ENCODE measurements at places on chromosomes 11 and 22.

DNA sequence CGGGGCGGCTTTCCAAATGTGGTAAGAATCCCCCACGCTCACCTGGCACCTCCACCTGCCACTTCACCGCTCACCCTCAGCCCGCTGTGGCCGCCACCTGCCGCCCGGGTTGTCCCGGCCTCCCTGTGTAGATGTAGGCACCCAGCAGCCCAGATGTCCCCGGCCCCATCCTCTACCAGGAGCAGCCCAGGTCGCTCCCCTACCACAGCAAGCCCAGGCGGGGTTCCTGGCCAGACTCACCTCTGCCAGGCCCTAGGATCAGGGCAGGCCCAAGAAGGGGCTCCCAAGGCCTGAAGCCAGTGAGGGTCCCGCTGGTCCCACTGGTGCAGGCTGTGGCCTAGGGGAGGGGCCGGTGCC, 27.4 kb downstream of the MOB2 start:
- H3K27me3 ChIP-seq = peaks cover 10% of the 10 kb centered on the region
- H3K27ac ChIP-seq = no peak overlapping the region
- no peak for DNase-seq
- no peak overlapping the region for H3K4me3 ChIP-seq
- no peaks in the 10 kb centered on the region for H3K4me1 ChIP-seq

- H3K4me3 ChIP-seq = no peak overlapping the region
- no peak overlapping the region for H3K27ac ChIP-seq
- DNase-seq = no peak
- H3K36me3 ChIP-seq = no peaks in the 10 kb centered on the region
- no peaks in the 10 kb centered on the region for H3K27me3 ChIP-seq
- H3K4me1 ChIP-seq = peaks cover 11% of the 10 kb centered on the region
These were observed 126.9 kb upstream of the NCAM1 start for GRCh38 chr11:112834277-112834755.

DNA sequence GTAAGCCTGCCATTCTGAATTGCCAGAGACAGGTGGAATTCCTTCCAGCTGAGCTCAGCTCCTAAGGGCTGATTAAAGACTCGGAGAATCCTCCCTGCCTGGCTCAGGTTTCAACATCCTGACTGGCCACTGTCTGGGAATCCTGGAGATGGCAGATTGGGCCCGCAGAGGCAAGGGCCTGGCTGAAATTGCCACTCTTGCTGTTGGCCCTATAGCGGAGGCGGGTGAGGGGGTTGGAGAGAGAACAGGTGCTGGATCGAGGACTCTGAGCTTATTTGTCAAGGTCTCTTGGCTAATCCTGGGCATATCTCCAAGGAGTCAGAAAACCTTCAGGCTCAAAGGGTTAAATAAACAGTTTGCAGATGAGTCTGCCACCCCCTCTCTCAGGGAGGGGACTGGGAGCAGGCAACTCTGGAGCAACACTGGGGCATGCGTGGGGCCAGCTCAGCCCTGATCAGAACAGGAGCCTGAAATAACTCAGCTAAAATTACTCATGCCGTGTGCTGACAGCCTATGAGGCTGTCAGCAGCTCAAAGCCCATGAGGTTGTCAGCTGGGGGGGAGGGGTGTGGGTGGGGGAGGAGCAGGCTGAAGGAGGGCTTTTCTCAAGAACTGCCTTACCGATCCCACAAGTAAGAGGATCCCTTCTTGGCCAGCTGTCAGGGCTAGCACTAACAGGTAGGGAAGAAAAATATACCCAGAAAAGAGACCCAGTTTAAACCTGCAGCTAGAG, 14.7 kb upstream of the MFRP start:
- DNase-seq = peak; percentile 92
- peak overlapping the region; percentile 69 for H3K27ac ChIP-seq
- H3K36me3 ChIP-seq = 0 out of 2 replicates have a peak, but pooled peaks cover 3% of the 10 kb centered on the region
- H3K4me1 ChIP-seq = peaks cover 30% of the 10 kb centered on the region

GRCh38 chr22:49010901-49011300, 816.8 kb downstream of the BRD1 start:
- peaks cover 2% of the 10 kb centered on the region for H3K27me3 ChIP-seq

DNA sequence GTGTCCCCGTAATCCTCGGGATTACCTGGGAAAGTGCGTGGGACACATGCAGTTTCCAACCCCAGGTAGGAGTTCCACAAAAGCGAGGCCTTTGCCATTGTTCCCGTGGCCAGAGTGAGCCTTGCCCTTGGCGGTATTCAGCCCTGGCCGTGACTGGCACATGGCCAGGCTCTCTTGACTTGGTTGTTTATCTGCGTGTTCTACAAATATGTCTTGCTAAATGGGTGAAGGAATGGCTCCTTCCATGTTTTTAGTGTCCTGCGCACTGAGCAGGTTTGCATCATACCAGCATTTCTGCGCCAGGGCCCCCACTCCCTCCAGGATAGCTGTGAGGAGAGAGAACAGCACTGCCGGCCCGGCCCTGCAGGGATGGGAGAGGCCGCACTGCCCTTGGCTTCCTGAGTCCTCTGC, 20.0 kb downstream of the POLR3H start:
- DNase-seq = no peak
- no peaks in the 10 kb centered on the region for H3K4me1 ChIP-seq
- peaks cover 62% of the 10 kb centered on the region for H3K36me3 ChIP-seq

GRCh38 chr22:46963672-46964545, 201.5 kb downstream of the TBC1D22A start:
- H3K4me1 ChIP-seq = no peaks in the 10 kb centered on the region
- no peak overlapping the region for H3K27ac ChIP-seq
- H3K27me3 ChIP-seq = no peaks in the 10 kb centered on the region
- no peak overlapping the region for H3K4me3 ChIP-seq
- no peaks in the 10 kb centered on the region for H3K36me3 ChIP-seq

GRCh38 chr22:19577422-19577966, 53.3 kb upstream of the CLDN5 start:
- H3K4me1 ChIP-seq = peaks cover 12% of the 10 kb centered on the region
- H3K27ac ChIP-seq = no peak overlapping the region
- no peak for DNase-seq
- H3K4me3 ChIP-seq = no peak overlapping the region
- no peaks in the 10 kb centered on the region for H3K27me3 ChIP-seq

- no peaks in the 10 kb centered on the region for H3K27me3 ChIP-seq
- peaks cover 33% of the 10 kb centered on the region for H3K4me1 ChIP-seq
- H3K27ac ChIP-seq = peak overlapping the region; percentile 93
- DNase-seq = no peak
These were observed 669 bp downstream of the CDC42EP2 start for GRCh38 chr11:65315204-65315865.

DNA sequence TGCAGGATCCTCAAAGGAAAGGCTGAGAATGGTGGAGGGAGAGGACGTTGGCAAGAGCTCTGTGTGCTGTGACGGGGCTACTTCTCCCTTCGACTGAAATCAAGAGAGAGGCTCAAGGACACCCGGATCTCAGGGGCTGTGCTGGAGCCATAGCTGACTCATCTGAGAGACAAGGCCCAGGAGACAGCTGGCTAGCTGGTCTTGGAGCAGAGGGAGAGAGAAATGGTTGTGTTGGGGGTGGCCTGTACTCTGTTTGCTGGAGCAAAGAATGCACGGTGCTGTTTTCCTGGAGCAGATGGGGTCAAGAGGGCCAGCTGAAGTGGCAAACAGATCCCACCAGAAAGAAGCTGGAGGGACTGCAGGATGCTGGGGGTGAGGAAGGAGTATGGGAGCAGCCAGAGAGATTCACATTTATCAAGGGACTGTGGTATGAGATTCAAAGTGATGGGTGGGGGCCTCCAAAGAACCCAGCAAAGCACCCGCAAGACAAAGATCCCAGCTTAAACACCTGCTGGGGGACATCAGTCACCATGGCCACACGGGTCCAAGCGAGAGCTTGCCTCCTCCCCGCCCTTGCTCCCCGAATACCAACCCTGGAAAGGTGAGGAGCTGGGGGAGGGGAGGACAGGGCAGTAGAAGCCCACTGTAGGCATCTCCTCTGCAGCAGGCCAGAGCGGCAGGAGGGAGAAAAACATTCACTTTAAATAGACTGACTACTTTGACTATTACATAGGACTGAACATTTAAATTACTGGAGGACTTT, 40.8 kb downstream of the MAP6 start:
- no peak for DNase-seq
- H3K27ac ChIP-seq = no peak overlapping the region
- H3K27me3 ChIP-seq = no peaks in the 10 kb centered on the region
- H3K36me3 ChIP-seq = no peaks in the 10 kb centered on the region
- H3K4me1 ChIP-seq = peaks cover 4% of the 10 kb centered on the region
- no peak overlapping the region for H3K4me3 ChIP-seq

DNA sequence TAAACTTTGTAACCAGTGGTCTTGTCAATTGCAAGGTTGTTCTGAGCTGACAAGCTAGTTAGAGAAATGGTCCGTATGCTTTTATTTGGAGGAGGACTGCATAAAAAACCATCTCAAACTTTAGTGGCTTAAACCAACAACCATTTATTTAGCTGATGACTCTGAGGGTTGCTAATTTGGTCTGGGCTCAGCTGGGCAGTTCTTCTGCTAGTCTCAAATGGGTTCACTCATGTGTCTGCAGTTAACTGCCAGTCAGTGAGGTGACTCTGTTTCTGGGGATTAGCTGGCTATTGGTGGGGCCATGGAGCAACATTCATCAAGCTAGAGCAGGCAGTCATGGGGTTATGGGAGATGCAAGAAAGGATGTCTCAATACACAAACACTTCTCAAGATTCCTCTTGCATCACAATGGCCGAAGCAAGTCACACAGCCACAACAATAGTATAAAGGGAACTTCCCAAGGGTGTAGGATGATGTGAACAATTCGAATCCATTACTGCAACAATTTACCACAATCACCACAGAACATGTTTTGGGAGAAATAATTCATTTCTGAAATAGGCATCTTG, 521.9 kb downstream of the INSC start:
- H3K36me3 ChIP-seq = no peaks in the 10 kb centered on the region
- H3K4me1 ChIP-seq = no peaks in the 10 kb centered on the region
- no peak overlapping the region for H3K4me3 ChIP-seq
- H3K27me3 ChIP-seq = no peaks in the 10 kb centered on the region

DNA sequence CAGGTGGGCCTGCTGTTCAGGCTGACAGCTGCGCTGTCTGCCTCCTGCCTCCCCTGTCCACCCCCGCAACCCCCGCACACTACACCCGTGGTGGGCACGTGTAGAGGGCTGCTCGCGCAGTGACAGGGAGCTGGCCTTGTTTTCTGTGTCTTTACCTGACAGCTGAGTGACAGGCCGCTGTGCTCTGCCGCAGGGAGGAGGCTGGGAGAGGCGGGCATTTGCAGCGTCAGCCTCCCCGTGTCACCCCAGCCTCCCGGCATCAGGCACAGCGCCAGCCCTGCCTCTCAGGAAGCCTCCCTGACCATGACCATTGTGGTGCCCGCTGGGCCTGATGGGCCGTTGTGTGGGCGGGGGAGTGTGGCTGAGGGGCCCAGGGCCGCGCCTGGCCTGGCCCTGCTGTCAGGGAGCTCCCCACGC, 32.0 kb upstream of the RELT start:
- H3K27ac ChIP-seq = no peak overlapping the region
- no peaks in the 10 kb centered on the region for H3K4me1 ChIP-seq
- no peaks in the 10 kb centered on the region for H3K36me3 ChIP-seq
- H3K27me3 ChIP-seq = no peaks in the 10 kb centered on the region
- no peak for DNase-seq

DNA sequence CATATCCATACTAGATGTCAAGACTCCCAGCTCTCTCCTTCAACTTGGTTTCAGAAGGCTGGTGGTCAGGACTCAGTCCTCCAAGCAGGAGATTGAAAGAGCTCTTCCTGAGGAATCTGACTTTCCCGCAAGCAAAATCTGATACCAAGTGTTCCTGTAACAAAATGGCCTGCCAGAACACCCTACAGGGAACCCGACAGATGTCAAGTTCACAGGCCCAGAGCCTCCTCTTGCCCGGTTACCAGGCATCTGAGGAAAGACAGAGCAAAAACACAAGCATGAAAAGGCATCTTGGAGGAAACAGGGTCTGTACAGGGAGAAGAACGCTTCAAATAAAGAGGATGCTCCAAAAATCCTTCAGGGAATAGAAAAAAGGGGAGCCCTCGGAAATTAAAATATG, 8.7 kb upstream of the KCNJ5 start:
- H3K4me1 ChIP-seq = no peaks in the 10 kb centered on the region
- H3K27ac ChIP-seq = no peak overlapping the region
- DNase-seq = no peak
- H3K4me3 ChIP-seq = no peak overlapping the region

DNA sequence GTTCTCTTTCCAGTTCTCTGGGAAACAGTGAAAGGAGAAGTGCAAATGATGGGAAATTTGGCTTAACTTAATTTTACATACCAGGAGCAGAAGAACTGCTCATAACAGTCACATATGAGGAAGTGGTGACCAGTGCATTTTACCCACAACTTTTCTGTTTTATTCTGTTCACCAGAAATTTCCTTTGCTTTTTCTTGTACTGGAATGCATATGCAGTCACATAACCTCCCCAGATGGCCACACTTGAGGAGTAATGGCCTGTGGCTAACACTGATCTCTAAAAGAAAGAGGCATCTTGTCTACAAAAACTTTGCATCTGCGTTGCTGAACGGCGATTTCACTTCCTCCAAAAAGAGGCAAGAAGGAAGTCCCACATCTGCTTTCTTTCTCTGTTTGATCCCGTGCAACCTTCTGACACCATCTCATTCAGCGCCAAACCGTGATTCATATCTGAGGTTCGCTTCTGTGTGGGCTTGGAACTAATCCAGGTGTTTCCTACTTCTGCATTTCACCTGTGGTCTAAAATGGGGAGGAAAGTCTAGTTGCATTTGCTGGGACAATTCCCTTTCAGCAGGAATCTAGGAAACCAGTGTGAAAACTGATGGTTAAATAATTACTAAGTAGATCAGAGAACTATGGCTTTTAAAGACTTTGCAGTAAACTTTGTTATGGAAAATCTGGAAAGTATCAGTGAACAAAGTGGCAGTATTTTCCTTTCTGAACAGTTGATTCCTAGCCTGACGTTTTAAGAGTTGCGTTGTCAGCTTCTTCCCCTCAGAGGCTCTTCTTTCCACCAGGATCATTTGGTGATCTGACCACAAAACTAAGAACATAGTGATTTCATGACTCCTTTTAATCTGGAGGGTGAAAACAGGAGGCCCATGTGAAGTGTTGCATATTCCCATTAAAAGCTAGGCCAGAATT, 4.2 kb upstream of the MPEG1 start:
- H3K4me3 ChIP-seq = no peak overlapping the region
- H3K36me3 ChIP-seq = no peaks in the 10 kb centered on the region
- H3K27me3 ChIP-seq = no peaks in the 10 kb centered on the region
- H3K27ac ChIP-seq = no peak overlapping the region

DNA sequence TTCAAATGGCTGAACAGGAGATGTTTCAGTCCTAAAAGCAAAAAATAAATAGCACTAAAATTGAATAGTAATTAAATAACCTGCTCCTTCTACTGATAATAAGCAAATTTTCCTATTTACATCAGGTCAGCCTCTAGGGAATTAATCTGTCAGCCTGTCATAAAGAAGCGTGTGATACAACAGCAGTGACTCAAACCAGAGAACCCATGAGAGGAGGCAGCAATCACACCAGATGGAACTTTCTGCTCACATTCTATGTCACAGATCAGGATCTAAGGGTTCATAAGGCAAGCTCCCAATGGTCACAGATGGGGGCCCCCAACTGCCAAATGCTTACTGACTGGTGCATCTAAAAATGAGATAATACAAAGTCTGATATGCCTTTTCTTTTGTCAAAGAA, 41.1 kb downstream of the RBFOX2 start:
- DNase-seq = no peak
- no peak overlapping the region for H3K4me3 ChIP-seq
- H3K27ac ChIP-seq = no peak overlapping the region
- no peaks in the 10 kb centered on the region for H3K4me1 ChIP-seq

- DNase-seq = no peak
- H3K4me3 ChIP-seq = no peak overlapping the region
- no peaks in the 10 kb centered on the region for H3K4me1 ChIP-seq
- H3K36me3 ChIP-seq = no peaks in the 10 kb centered on the region
These were observed 145.7 kb upstream of the ALDH3B2 start for GRCh38 chr11:67820081-67820480.

Measured in RWPE2 (cell line).